ENCODE measurements at places on chromosomes 4 and X.
A peak's percentile ranks its signal among the peaks of the same experiment; 100 is the strongest.

DNA sequence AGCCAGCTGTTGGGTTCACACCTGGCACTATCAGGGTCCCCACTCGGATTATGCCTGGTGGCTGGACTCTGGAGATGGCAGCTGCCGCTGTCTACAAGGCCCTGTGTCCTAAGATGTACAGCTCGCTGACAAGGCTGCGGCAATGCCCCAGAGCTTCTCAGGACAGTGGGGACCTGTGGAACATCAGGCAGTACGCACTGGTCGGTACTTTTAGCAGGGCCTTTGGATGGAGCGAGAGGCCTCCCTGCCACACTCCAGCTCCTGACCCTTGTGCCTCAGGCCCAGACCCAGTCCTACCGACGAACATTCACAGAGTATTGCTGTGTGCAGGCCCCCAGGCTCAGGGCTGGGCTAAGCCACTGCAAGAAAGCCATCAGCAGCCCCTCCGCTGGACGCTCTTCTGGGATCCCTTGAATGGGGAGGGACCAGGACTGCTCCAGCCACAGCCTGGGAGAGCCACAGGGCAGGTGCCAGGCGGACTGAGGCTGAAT lies 45.7 kb upstream of the HMX1 start:
- DNase-seq = no peak

DNA sequence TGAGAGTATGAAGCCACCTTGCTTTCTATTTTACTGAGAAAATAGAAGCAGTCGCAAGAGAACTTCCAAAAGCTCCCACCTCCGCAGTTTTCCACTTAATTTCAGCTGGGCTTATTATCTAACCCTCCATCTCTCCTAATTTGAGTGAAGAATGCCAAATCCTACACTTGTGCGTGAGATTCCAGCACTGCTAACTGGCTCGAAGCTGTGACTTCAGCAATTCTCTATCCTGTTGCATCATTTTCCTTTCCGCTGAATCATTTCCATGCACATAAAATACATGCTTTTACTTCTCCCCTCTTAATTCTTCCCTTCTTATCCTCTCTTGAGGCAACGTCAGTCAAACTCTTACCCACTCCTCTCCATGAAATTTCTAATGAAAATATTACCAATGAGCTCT lies 189.5 kb downstream of the GASK1B start:
- DNase-seq = no peak

- no peak for DNase-seq
Observed at GRCh38 chrX:102767287-102767686, 46.7 kb downstream of the GPRASP3 start.

- DNase-seq = no peak
Observed at GRCh38 chrX:99752776-99753175, 657.3 kb downstream of the PCDH19 start.

DNA sequence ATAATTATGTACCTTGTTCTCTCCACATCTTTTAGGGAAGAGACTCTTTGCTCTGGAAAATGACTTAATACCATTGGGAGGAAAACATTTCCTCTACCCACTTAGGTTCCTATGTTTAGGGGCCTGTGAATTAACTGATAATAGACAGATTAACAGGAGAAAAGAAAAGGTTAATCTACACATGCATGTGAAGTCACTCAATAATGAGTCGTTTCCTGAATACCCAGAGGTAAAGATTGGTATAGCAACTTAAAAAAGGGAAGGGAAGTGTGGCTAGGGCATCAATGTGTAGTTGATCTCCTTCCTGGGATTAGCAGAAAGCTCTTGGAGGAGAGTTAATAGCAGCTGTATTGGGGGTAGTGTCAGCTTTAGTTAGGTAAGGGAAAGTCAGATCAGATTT lies 419.5 kb upstream of the ATOH1 start:
- no peak for DNase-seq

- no peak for DNase-seq
Observed at GRCh38 chr4:90162566-90162965, 35.4 kb downstream of the CCSER1 start.

DNA sequence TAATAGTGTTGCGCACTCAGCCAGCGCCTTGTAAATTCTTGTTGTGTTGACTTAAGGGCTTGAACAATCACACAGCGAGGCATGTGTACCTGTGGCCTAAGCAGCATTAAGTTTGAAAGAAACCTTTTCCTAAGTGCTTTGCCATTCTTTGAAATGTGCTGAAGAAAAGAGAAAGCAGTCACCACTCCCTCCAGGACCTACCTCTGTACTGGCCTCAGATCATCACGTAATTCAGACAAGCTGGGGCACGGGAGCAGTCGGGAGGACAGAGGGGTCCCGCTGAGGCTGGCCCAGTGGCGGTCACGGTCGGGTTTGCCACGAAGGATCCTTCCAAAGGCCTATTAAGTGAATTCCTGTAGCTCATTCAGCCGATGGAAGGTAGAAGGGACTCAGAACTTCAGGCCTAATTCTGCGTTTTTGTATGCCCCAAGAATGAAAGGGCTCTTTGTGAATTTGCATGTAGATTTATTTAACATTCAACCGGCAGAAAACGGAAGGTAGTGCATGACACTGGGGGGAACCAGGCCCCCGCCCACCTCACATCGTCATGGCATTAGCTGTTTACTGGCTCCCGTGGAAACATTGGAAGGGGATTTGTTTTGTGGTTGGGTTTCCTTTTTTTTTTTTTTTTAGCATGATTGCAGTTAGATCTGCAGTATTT lies 106.3 kb downstream of the TRAPPC11 start:
- DNase-seq = no peak

DNA sequence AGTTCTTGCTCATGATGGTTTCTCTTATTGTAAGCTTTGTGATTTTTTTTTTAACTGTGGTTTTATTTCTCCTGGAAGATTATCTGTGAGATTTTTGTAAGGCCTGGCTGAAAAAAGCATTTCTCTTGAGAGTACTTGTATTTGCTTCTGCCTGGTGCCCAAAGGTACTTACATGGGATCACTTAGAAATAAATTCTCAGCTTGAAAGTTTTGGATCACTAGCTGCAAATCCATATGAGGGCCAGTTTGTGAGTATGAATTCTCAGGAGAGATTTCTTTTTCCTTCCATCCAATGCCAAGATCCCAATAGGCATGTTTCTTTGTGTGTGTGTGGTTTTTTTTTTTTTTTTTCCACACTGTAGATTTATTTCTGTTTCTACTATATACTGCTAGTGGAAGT lies 1884.7 kb upstream of the PCDH7 start:
- no peak for DNase-seq

- no peak for DNase-seq
Observed at GRCh38 chr4:105236202-105236915, 89.7 kb downstream of the TET2 start.

- no peak for DNase-seq
Observed at GRCh38 chr4:81003597-81004111, 26.9 kb upstream of the BMP3 start.

DNA sequence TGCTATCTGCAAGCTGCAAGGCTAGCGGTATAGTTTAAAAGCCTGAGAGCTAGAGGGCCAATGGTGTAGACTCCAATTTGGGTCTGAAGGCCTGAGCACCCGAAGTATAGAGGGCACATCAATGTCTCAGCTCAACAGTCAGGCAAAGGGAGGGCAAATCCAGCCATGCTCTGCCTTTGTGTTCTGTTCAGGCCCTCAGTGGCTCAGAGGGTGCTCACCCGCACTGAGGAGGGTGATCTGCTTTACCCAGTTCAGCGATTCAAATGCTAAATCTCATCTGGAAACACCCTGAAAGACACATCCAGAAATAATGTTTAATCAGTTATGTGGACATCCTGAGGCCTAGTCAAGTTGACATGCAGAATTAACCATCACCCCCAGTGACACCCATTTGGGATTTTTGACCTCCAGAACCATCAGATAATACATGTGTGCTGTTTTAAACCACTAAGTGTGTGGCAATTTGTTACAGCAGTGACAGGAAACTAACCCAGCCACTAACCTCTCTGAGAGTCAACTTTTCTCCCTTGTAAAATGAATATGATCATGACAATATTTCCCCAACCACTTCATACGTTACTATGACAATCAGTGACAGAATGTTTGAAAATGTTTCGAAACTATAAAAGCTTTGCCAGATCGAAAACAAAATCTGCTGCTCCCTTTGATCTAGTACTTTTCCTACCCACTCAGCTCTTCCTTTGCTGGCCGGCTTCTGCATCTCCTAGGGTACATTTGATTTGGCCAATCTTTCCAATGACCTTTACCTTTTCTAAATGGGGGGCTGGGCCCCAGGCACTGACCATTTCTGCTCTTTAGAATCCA lies 8.4 kb upstream of the TBL1X start:
- DNase-seq = no peak

DNA sequence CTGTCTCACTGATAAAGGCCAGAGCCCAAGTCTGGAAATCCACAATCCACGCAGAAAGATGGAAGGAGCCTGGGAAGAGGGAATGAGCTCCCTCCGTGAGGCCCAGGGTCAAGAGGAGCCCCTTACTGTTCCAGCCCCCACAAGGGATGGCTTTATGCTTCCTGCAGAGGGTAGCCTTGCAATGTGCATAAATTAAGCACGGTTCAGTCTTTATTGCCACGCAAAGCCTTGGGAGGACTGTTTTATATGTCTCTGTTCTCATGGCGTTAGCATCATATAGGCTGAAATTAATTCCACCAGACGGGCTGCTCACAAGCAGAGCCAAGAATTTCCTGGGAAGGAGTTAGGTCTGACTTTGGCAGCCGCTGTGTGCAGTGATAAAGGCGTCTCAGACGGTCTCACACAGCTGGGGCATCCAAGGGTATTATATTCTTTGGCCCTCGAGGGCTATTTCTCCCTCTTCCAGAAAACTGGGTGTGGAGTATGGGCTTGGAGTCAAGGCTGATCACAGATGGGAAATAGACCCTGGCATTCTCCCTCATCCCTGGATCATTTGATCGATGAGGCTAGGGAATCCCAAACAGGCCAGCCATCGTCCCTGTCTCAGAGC lies 38.5 kb downstream of the CYTL1 start:
- no peak for DNase-seq

GRCh38 chr4:16161851-16162408 lies 64.3 kb downstream of the TAPT1 start:
- DNase-seq = no peak

GRCh38 chr4:156974264-156974663 lies 2.7 kb upstream of the PDGFC start:
- DNase-seq = no peak

GRCh38 chr4:7430368-7430964 lies 4.3 kb downstream of the PSAPL1 start:
- DNase-seq = no peak

DNA sequence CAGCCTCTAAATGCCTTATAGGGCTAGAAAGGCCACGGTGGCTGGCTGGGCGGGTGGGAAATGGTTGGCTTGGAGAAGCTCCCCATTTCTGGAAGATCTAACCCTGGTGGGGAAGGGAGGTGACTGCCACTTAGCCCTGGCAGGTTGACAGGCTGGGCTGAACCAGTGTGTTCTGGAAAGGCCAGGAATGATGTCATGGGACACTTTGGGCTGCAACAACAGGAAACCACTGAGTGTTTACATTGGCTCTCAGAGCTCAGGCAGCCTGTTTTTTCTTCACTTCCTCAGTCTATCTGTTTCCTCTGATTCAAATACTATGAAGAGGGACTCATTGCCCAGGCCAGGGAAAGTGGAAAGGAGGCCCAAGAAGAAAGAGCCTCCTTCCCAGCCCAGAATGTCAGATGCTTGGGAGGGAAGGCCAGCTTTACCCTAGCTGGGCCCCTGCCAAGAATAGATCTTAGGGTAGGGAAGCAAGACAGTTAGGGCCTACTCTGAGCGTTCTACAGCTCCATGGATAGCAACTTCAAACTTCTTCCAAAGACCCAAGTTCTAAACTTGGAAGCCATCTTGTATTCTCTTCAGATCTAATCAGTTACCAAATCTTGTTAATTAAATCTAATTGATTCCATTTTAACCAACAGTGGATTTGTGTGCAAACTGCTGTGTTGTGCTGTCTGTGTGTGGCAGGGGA lies 65.8 kb upstream of the MSN start:
- DNase-seq = peak; percentile 60

DNA sequence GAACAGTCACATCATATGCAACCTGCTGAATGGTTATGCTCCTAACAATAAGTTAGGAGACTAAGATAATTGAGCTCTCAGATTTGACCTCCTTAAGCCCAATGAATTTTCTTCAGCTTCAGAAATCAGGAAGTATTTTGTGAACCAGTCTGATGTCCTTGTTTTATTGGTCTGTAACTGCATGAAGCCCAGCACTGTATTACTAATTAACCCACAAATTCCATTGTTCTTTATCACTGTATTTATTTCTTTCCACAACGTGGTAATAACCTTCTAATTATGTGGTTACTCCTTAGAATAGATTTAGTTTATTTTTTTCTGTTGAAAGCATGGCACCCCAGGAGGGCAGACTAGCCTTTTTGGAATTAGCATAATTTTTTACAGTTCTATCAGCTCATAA lies 3.9 kb upstream of the MFAP3L start:
- no peak for DNase-seq

DNA sequence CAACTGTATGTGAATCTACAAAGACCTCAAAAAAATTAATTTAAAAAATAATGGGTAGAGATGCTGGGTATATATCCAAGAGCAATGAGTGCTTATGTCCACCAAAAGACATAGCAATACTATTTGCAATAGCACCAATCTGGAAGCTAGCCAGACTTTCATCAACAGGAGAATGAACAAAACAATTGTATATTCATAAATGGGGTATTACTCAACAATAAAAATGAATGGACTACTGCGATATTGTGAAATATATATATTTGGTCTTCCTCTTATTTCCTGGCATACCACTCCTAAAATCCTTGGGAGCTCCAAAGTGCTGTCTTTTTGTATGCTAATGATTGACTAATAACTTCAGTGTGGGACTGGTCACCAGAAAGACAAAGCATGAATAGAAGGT lies 77.5 kb downstream of the MSN start:
- no peak for DNase-seq

DNA sequence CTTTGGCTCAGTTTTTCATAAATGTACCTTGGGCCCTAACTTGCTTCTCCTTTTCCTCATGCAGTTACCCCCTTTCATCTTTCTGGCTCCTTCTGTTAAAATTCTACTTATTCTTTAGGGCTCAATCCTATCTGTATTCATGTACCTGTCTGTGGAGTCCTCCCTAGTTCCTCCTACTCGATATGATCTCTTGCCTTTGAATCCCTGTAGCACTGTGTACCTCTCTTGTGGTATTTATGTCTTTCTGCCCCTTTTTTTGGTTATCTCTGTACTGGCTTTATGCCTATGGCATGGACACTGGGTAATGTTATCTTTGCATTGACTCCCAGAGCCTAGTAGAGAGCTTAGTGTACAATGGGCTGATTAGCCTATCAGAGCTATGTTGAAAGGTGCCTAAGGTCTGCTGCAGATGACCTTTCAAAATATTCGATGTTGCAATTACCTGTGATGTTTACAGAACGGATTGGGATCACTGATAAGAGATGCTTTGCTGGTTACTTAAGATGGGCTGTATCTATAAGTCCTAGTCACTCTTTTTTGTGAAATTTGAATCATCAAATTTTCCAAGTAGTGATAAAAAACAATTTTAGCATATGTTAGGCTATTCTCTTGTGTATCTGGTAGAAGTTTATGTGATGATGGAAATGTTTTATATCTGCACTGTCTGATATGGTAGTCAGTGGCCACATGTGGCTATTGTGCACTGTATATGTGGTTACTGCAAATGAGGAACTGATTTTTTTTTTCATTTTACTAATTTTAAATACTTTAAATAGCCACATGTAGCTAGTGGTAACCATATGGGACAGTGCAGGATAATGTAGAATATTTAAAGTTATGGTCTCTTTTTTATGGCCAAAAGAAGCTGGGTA lies 33.5 kb downstream of the TMEM164 start:
- DNase-seq = no peak

GRCh38 chrX:142977128-142977914 lies 48.4 kb upstream of the SPANXN4 start:
- no peak for DNase-seq

- DNase-seq = no peak
Observed at GRCh38 chr4:47213539-47213938, 182.2 kb downstream of the GABRB1 start.

GRCh38 chr4:99856166-99856565 lies 38.1 kb downstream of the LAMTOR3 start:
- DNase-seq = peak; percentile 23
